ENCODE measurements at places on chromosomes 7 and 10.

DNA sequence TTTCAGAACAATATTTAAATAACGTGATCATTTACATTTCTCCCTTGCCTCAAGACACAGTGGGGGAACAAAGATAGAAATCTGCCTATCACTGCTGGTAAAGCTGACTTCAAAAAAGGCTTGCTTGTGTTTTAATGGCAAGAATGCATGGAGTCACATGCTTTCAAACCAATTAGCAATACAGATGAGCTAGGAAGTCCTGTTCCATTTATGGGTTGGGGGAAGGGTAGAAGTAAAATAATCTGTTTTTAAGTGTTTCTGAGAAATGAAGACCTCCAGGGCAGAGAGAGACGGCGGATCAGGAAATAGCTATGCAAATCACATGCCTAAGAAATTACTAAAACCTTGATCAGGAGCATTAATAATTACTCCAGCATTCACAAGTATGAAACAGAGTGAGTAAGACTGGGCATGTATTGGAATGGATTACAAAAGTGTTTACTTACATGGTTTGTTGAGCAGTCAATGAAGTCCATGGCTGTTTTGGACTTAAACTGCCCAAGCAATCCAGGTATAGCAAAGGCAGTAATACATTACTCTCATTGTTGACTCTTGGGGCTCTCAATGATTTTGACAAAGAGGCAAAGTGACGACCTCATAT is 142.0 kb downstream of the ARID5B start:
- DNase-seq: no peak

DNA sequence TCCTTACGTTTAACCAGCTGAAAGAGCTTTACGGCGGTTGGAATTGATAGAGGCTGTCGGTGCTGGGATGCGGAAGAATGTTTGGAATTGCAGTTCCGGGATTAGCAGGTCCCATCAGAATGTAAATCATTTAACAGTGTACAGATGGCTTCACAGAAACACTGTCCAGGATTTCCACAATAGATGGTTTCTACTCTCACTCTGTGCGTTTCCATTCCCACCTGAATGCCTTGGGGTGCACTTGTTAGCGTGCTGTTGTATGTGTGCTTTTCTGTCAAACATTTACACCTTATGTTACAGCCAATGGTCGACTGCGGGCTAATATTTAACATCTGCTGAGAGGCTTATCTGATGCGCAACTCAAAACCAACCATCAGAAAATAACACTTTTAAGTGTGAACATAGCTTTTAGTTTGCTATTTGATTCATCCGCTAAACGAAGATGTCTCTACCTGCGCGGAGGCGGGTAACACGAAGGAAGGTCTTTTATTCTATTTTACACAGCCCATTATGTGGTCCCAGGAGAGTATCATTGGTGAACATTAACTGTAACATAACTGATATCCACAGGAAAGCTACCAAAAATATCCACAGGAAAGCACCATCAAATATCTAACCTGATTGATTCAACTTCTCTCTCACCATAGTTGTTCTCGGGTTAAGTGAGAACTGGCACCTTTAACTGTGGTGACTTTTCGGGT is 179.0 kb downstream of the PRPF18 start:
- no peak for DNase-seq

DNA sequence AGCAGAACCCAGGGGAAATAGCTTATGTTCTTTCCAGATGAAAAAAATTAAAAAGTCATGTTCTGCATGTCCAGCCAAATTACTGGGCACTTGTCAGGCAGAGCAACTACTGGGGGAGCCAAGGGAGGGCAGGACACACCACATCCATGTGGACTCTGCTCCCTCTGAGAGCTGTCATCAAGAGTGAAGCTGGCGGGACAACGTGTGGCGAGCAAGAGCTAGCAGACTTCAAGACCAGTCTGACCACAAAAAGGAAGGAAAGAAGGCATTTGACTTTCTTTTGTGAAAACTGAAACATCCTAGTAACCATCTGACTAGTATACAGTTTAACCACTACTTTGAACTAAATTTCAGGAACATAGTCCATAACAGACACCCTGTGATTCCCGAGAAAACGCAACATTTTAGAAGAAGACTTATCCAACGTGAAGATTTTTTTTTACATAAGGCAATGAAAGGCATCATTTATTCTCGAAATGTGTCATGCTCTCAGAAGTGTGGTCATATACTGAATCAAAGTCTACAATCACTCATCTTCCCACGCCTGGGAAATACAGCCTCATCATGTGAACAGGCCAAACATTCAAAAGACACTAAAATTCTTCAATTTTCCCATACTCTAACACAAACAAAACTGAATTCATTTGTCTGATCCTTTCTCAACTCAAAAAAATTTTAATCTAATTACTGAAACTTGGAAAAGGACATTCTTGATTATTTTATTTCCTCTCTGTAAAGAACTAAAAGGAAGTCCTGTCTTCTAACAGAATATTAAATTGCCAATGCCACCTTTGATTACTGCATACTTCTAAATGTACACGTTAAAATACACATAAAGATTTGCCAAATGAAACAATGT is 15.5 kb downstream of the CYTH3 start:
- no peak for DNase-seq

DNA sequence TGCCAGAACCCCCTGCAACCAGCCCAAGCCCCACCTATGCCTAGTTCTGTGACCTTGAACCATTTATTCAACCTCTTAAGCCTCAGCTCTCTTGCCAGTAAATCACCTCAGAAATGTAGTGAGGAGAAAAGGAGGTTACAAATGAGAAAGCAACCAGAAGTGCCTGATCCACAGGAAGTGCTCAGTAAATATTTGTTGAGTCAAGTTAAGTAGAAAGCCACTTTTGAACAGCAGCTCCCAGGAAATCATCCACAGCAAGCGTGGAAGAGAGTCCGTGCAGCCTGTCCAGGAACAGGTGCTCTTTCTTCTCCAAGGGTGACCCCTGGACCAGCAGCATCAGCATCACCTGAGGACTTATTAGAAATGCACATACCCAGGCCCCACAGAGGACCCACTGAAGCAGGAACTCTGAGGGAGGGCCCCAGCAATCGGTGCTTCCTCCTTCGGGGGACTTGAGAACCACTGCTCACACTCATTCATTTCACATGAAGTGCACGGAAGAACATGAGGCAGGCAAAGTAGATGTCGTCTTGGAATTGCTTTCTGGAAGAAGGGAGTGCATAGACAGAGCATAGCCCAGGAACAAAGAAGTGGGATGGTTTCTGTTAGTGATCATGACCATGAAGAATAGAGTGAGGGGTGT is 6.3 kb upstream of the C10orf71 start:
- no peak for DNase-seq

- no peak for DNase-seq
These were observed 175.2 kb downstream of the NSUN6 start for GRCh38 chr10:18476076-18476647.

DNA sequence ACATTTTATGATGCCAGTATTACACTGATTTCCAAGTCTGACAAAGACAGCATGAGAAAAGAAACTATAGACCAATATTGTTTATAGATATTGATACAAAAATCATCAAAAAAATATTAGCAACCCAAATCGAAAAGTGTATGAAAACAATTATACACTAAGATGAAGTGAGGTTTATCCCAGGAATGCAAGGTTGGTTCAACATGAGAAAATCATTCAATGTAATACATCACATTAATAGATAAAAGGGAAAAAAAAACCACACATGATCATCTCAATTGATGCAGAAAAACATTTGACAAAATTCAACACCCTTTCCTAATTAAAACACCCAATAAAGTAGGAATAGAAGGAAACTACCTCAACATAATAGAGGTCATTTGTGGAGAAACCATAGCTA is 153.9 kb downstream of the DNAJC1 start:
- no peak for DNase-seq

GRCh38 chr10:52644373-52645186 is 128.0 kb downstream of the MBL2 start:
- no peak for DNase-seq

DNA sequence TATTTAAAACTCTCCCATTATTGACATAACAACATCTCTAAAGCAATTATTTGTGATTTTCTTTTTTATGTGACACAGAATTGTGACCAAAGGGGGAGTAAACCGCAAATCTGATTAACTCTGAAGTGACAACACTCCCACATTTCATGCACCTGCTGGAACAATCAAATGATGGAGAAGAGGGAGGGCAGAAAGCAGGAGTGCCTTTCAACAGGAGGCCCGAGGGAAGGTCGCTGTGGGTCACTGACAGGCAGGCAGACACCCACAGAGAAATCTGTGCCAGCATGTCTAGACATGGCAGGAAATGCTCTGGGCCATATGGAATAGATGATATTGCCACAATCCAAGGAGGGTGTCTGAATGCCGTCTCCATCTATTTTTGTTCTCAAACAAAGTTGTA is 247.3 kb downstream of the DOCK4 start:
- DNase-seq: no peak

DNA sequence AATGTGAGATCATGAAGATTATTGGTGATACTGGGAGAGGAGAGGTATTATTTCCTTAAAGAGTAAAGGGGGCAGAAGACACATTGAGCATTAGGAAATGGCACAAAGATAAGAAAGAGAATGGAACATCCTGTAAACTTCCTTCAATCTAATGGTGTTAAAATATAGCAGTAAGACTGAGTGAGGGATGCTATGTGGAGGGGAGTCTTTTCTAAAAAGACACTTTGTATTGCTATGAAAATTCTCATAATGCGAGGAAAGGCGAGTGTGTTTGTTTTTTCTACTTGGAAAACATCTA is 405.2 kb downstream of the ARL4A start:
- DNase-seq: no peak

Measured in stimulated activated CD4-positive, alpha-beta T cell treated with anti-CD3 and anti-CD28 coated beads, Interleukin-1b, Interleukin-23, amount 100 ng/mL, for 24 hours (primary cell).